ENCODE measurements at places on chromosomes 6 and 20.
A peak's percentile ranks its signal among the peaks of the same experiment; 100 is the strongest.

DNA sequence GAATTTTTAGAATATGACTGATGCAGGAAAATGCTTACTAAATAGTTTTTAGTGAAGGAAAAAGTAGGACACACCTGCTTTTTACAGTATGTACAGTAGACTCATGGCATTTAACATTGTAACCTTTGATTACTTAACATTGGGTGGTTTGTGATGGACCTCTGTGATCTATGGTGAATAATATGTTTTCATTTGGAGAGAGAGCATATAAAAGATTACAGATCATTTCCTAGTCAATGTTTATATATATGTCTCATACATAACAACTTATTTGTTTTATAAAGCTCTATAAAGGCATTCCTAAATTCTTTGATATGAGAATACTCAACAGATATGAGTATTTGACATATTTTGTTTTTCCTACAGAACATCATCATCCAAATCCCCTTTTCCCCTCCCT, 129.3 kb upstream of the PDE7B start:
- H3K4me3 ChIP-seq, result no peak overlapping the region
- no peaks in the 10 kb centered on the region for H3K4me1 ChIP-seq
- H3K36me3 ChIP-seq, result no peaks in the 10 kb centered on the region
- no peak for DNase-seq
- no peaks in the 10 kb centered on the region for H3K27me3 ChIP-seq

- no peaks in the 10 kb centered on the region for H3K4me1 ChIP-seq
- H3K36me3 ChIP-seq, result no peaks in the 10 kb centered on the region
- no peak for DNase-seq
- H3K27me3 ChIP-seq, result no peaks in the 10 kb centered on the region
- H3K4me3 ChIP-seq, result no peak overlapping the region
Measured at GRCh38 chr20:7792150-7792869, 147.9 kb downstream of the HAO1 start.

DNA sequence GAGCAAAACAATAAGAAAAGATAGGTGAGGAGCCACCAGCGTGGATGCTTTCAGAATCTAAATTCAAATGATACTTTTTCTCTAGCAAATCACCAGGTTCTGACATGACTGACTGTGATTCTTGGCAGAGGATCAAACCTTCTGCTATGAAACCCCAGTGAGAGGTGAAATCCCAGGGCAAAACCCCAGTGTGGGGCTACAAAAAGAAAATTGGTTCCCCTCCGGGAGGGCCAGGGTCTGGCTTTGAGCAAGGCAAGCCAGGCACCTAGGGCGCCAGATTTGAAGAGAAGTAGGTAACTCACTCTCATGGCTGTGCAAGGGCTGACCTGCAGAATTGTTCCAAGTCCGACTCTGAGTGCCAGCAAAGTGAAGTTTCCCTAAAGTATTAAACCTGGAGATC, 20.2 kb upstream of the RALGAPA2 start:
- H3K4me3 ChIP-seq, result no peak overlapping the region
- H3K36me3 ChIP-seq, result no peaks in the 10 kb centered on the region
- no peaks in the 10 kb centered on the region for H3K4me1 ChIP-seq
- no peak for DNase-seq

DNA sequence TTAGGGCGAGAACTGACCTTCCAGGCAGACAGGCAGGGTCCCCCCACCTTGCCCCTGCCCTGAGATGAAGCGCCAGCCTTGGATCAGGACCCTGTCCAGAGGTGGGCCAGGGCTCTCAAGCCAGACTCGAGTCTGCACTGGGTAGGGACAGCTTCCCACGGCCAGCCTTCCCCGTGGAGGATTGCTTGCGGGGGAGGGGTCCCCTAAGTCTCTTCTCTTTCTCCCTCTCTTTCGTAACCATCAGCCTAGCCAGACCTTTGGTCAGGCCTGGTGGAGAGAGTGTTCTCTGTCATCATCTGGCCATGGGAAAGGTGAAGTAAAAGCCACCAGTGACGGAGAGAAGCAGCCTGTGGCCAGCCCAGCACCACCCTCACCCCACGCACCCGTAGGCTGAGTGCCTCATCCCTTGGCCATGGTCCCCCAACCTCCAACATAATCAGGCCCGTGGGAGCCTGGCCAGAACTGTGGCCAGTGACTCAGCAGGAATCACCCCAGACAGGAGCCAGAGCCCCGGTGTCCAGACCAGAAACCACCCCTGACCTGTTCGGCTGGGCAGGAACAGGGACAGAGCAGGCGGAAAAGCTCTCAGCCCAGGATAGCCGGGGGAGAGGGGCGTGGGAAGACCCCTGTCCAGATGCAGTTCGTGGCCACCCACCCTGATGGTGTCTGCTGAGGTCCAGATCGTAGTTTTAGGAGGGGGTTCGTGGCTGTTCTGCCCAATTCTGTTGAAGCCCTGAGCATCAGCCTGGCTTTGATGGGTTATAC, 47.1 kb downstream of the SNAI1 start:
- no peaks in the 10 kb centered on the region for H3K36me3 ChIP-seq
- H3K4me1 ChIP-seq, result peaks cover 59% of the 10 kb centered on the region
- H3K27me3 ChIP-seq, result no peaks in the 10 kb centered on the region
- peak; percentile 92 for DNase-seq

DNA sequence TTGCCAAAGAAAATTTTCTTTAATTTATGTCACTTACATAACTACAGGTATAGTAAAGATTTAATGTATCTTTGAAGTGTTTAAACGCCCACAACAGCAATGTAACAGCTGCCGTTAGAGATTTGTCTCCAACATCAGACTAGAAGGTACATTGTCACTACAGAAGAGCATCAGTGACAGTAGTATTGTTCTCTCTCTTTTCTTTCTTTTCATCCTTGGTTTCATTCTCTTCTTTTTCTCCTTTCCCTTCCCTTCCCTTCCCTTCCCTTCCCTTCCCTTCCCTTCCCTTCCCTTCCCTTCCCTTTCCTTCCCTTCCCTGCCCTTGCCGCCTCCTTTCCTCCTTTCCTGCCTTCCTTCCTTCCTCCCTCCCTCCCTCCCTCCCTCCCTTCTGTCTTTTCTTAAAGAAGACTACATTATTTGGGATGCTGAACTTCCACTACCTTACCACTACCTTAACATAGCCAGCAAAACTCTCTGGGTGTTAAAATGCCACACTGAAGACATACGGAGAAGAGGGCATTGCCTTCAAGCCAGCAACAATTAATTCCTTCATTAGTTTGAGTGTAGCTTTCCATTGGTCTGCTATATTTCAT, 663.9 kb downstream of the DOK5 start:
- no peaks in the 10 kb centered on the region for H3K36me3 ChIP-seq
- no peaks in the 10 kb centered on the region for H3K4me1 ChIP-seq
- no peak overlapping the region for H3K4me3 ChIP-seq

DNA sequence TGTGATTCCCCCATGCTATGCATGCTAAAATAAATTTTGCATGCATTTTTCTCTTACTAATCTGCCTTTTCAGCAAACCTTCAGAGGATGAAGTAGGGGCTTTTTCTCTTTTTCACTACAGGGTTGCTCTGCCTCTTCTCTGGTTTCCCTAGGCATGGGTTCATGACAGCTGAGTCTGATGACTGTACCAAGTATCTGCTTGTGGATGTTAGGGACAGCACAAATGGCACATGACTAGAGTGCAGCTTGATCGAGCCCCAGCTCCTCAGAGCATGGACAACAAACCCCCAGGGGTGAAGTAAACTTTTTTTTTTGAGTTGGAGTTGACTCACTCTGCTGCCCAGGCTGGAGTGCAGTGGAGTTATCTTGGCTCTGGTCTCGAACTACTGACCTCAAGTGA, 57.1 kb upstream of the GCM1 start:
- no peaks in the 10 kb centered on the region for H3K27me3 ChIP-seq
- no peak overlapping the region for H3K27ac ChIP-seq
- H3K4me1 ChIP-seq, result no peaks in the 10 kb centered on the region
- no peak overlapping the region for H3K4me3 ChIP-seq
- no peaks in the 10 kb centered on the region for H3K36me3 ChIP-seq

Measured in tibial artery (tissue), 4 donors.